A172 (cell line): ENCODE measurements at places on chromosomes 1 and 21.

DNA sequence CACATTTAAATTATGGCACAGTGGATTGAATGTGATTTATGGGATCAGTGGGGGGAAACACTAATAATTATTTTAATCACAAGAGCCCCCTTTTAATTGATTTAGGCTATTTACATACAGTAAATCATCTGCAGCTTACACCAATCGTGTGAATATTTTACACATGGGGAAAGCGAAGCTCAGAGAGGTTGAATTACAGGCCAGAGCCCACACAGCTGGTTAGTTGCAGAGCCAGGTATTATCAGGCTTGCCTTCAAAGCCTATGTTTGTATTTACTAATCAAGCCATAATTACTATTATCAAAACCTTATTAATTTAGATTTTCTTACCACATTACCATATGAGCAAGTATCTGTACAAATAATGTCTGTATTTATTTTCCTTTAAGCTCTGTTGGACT, 749 bp downstream of the SDCCAG8 start:
- DNase-seq = no peak

GRCh38 chr1:161953256-161953920, 70.3 kb downstream of the OLFML2B start:
- no peak for DNase-seq

GRCh38 chr1:10451287-10451686, 1.5 kb downstream of the CORT start:
- DNase-seq = no peak

DNA sequence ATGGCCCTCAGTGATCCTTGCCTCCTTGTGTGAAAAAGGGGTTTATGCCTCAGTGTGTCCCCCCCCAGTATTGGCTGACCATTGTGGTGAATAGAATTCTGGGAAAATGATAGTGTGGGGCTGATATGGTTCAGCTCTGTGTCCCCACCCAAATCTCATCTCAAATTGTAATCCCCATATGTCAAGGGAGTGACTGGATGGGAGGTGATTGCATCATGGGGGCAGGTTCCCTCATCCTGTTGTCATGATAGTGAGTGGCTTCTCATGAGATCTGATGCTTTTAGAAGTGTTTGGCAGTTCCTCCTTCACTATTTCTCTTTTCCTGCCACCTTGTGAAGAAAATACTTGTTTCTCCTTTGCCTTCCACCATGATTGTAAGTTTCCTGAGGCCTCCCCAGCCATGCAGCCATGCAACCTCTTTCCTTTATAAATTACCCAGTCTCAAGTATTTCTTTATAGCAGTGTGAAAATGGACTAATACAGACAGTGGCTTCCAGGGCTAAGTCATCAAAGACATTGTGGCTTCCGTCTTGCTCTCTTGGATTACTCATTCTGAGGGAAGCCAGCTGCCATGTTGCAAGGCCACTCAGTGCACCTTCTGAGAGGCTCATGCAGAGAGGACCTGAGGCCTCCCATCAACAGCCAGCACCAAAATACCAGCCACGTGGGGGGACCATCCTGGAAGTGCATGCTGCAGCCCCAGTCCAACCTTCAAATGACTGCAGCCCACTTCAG, 40.6 kb upstream of the SOD1 start:
- DNase-seq = no peak

- DNase-seq = no peak
These were observed 416.6 kb upstream of the RUNX1 start for GRCh38 chr21:35465741-35466140.

DNA sequence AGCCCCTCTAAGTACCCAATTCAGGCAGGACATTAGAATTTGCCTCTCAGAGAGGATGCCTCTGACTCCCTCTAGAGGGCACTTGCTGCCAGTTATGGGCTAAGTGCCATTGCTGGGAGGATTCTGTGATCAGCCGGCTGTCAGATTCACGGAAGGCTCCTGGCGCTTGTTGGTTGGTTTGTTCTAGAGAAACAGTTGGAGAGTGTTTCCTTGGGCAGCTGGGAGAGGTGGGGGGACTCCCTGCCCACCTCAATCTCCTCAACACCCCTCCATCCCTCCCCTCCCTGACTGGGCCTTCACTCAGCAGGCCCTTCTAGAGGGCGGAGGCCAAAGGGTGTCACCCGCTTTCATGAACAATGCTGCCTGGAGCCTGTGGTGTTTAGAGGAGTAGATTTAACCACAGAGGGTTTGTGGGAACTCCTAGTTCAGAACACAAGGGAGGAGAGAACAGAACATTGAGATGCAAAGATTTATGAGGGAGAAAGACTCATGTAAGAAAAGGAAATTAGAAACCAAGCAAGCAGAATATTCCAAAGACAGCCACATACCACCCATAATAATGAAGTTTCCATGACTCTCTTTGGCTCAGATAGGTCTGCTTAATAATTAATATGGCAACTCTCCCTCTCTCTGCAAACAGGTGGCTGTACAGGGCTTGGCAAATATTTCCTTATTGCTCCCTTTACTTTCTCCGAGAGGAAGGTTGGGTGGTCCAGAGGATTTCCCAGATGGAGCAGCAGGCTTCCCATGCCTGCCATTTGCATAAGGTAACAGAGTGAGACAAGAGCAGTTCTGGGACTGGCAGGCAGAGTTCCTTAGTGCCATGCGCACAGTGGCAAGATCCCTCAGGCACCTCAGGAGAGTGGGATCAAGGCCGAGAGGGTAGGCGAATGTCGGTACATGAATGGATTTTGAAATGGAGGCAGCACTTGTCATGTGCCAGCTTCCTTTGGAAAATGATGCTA, 30.0 kb upstream of the ACP6 start:
- peak; percentile 80 for DNase-seq

DNA sequence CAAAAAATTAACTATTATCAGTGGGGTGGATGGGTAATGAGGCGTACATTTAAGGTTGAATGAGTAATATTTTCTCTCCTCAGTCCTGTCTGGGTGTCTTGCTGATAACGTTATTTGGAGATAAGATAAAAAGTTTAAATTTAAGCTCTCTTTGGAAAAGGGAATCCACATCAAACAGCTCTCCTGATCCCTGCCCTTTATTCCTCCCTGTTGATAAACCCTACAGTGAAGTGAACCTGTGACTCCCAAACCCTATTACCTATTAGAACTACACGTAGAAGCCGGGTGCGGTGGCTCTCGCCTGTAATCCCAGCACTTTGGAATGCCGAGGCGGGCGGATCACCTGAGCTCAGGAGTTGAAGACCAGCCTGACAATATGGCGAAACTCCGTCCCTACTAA, 9.9 kb upstream of the GPR161 start:
- DNase-seq = no peak

- no peak for DNase-seq
These were observed 10.9 kb upstream of the CD101 start for GRCh38 chr1:116990612-116991151.

- no peak for DNase-seq
These were observed 301.3 kb downstream of the NPHP4 start for GRCh38 chr1:5690898-5691297.
